ENCODE measurements at places on chromosomes 12 and 14. TPM values are rescaled to one million over a fixed set of nuclear protein-coding genes. Genes with fewer than 3 reads are reported as not detected.

- H3K36me3 ChIP-seq: no peaks in the 10 kb centered on the region
- no peak for DNase-seq
- no peaks in the 10 kb centered on the region for H3K27me3 ChIP-seq
- H3K4me3 ChIP-seq: no peak overlapping the region
- no peak overlapping the region for H3K27ac ChIP-seq
These were observed 261.9 kb downstream of the TMEM132D start for GRCh38 chr12:129641926-129642325.

DNA sequence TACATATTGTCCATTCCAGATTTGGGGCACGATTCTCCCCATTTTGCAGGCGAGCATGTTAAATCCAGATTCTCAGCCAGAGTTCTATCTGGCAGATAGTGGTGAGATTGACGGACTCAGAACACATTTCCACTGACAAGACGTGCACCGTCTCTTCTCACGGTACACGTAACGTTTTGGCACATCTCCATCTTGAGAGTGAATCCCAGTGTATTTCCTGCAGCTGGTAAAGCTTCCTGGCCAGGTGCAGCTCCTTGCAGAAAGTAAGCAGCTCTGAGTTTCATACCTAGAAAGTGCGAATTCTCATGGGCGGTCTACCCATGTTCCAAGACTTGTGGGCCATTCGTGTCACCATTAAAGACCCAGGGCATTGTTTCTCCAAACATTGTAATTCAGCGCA, 102.6 kb downstream of the TSPAN9 start:
- no peak for DNase-seq
- H3K27me3 ChIP-seq: no peaks in the 10 kb centered on the region
- no peak overlapping the region for H3K27ac ChIP-seq
- H3K4me1 ChIP-seq: peaks cover 16% of the 10 kb centered on the region
- no peaks in the 10 kb centered on the region for H3K36me3 ChIP-seq

DNA sequence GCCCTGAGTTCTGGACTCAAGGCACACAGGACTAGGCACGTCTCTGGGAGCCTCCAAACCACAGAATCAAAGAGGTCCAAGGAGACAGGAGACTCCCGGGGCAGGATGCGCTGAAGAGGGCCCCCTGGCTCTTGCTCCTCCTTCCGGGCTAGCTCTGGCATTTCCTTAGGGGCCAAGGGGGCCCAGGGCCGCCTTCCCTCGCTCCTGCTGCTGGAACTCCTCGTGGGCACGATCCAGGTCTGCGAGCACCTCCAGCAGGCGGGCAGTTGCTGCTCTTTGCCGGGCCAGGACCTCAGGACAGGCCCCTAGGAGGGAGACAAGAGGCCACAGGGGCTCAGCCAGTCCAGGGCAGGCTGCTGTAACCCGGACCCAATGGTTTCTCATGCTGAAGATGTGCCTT, 35.8 kb downstream of the RASAL1 start:
- DNase-seq: no peak
- no peaks in the 10 kb centered on the region for H3K27me3 ChIP-seq
- H3K4me3 ChIP-seq: no peak overlapping the region
- no peaks in the 10 kb centered on the region for H3K36me3 ChIP-seq
- H3K27ac ChIP-seq: no peak overlapping the region

GRCh38 chr14:102538602-102539543, 29.3 kb upstream of the ANKRD9 start:
- H3K27me3 ChIP-seq: no peaks in the 10 kb centered on the region
- no peaks in the 10 kb centered on the region for H3K36me3 ChIP-seq
- peaks cover 14% of the 10 kb centered on the region for H3K4me1 ChIP-seq
- H3K4me3 ChIP-seq: no peak overlapping the region
- H3K27ac ChIP-seq: no peak overlapping the region
- no peak for DNase-seq

- H3K4me1 ChIP-seq: no peaks in the 10 kb centered on the region
- no peak overlapping the region for H3K27ac ChIP-seq
- H3K36me3 ChIP-seq: no peaks in the 10 kb centered on the region
- no peaks in the 10 kb centered on the region for H3K27me3 ChIP-seq
These were observed 5.4 kb upstream of the CCDC177 start for GRCh38 chr14:69580009-69580577.

DNA sequence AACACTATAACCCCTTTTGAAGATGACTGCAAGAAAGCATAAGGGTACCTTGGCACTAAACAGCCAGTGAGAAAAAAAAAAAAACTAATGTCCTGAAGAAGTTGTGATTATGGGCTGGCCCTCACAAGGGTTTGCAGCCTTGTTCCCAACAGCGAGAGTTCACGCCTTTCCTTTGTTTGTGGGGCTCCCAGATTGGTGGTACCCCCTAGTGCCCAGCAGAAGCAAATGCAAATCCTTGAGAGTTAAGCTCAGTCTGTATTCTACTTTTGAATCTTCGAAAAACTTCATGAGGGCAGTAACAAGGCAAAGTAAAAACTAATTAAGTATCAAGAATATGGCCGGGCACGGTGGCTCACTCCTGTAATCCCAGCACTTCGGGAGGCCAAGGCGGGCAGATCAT, 238.9 kb upstream of the LMO3 start:
- no peaks in the 10 kb centered on the region for H3K27me3 ChIP-seq
- H3K27ac ChIP-seq: no peak overlapping the region
- DNase-seq: no peak
- no peak overlapping the region for H3K4me3 ChIP-seq
- H3K4me1 ChIP-seq: no peaks in the 10 kb centered on the region

DNA sequence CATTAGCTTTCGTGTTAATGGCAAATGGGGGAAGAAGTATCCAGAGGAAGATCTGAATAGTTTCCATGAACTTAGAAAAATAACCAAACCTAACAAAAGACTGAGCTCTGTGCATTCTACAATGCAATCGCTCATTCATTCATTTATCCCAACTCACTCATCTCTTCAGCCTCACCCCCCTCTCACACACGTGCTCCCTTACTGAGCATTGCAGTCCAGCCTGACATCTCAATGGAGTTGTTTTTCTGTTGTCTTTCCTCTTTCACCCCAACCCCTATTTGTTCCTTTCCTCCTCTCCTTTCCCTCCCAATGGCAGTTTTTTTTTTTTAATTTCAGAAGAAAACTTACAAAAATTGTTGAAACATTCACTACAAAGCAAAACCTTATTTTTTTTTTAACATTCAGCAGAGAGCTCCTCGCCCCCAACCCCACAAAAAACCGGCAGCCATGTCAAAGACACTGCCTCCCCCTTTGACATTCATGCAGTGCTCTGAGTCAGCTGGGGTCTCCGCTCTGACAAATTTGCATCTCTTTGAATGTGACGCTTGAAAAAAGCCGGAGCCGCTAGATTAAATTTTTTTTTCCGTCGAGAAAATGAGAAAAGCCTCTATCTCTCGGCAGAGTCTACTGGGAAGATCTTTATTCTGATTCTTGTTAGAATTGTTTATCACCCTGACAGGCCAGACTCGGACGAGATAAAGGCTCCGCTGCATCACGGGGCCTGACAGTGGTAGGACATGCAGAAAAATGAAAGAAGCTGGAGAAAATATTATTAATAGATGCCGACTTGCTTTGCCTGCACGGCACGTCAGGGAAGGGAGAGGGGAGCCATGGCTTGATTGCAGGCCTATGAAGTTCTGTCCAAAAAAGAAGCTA, 775.6 kb downstream of the VRK1 start:
- no peak for DNase-seq
- H3K4me1 ChIP-seq: no peaks in the 10 kb centered on the region
- H3K36me3 ChIP-seq: no peaks in the 10 kb centered on the region
- no peaks in the 10 kb centered on the region for H3K27me3 ChIP-seq

- no peaks in the 10 kb centered on the region for H3K4me1 ChIP-seq
- no peaks in the 10 kb centered on the region for H3K36me3 ChIP-seq
- H3K4me3 ChIP-seq: no peak overlapping the region
- H3K27me3 ChIP-seq: no peaks in the 10 kb centered on the region
- no peak overlapping the region for H3K27ac ChIP-seq
- no peak for DNase-seq
These were observed 1196.9 kb downstream of the VRK1 start for GRCh38 chr14:97994020-97994531.

- no peaks in the 10 kb centered on the region for H3K27me3 ChIP-seq
- no peak overlapping the region for H3K27ac ChIP-seq
- H3K4me3 ChIP-seq: no peak overlapping the region
- no peaks in the 10 kb centered on the region for H3K4me1 ChIP-seq
- DNase-seq: no peak
- H3K36me3 ChIP-seq: no peaks in the 10 kb centered on the region
These were observed 4.8 kb downstream of the IFNG start for GRCh38 chr12:68154779-68155178.

The CDCA3 gene
- 2.8 TPM for total RNA-seq

All from upper lobe of left lung (tissue), 6 donors.